ENCODE measurements at places on chromosomes 12 and 14.
A peak's percentile ranks its signal among the peaks of the same experiment; 100 is the strongest.

GRCh38 chr14:65243766-65244442 lies 141.6 kb upstream of the MAX start:
- no peak for DNase-seq

GRCh38 chr14:61287196-61287595 lies 6.1 kb upstream of the TMEM30B start:
- no peak for DNase-seq

- DNase-seq: no peak
Measured at GRCh38 chr14:24389226-24389848, 9.5 kb upstream of the NYNRIN start.

DNA sequence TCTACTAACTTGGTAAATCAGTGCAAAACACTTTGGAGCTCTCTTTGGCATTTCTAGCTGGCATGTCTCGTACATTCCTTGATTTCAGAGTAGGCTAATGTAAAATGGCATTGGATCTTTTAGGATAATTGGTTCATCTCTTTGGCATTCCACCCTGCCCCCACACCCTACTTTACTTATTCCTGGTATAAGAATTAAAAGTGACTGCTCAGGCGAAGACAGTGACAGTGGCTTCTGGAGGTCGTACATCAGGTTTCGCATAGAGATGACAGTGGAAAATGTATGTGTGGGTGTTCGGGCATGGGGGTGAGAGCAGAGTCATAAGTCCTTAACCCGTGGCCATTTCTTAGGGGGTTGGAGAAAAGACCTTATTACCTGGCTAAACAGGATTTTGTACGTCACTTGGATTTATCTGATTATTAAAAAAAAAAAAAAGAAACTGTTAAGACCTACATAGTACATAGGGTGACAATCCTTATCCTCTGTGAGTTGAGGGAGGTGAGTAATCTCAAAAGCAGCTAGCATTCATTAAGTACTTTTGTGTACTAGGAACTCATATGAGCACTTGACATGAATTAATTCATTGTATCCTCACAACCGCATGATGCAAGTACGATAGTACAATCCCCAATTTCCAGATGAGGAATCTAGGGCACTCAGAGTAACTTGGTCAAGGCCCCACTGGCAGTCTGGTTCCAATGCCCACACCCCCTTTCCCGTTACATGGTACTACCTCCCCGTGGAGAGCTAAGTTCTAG lies 22.4 kb upstream of the KCNK13 start:
- DNase-seq: no peak

GRCh38 chr14:22131749-22132476 lies 457.1 kb downstream of the DAD1 start:
- no peak for DNase-seq

DNA sequence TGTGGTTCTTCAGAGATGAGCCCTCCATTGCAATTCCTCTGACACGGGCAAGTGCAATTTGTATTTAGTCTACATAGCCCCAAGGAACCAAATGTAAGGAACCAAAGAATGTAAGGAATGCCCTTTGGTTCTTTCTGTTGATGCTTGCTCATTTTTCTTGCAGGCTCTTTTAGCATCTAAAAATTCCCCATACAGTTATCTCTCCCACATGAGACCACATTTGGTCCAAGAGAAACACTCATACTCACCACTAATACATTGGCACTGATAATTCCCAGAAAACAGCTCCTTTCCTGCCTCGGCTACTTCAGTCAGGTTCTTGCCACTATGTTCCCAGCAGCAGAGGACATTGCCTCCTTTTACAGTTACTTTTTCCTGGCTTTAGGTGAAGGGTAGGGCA lies 332.6 kb downstream of the AEBP2 start:
- peak; percentile 8 for DNase-seq

DNA sequence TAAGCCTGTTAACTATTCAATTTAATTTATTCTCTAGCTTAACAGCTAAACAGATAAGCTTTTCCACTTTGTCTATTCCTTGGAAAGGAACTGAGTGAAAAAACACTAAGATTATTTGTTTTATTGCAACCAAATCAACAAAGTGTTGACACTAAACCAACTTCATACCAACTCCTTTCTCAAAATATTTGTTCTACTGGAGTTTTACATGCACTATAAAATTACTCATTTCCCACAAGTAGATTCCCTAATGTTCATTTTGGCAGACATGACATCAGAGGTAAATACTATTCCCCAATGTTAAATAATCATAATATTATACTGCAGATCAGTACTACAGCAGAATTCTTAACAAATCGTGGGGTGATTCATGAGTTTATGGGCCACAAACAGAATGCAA lies 231.4 kb downstream of the TTC6 start:
- no peak for DNase-seq

DNA sequence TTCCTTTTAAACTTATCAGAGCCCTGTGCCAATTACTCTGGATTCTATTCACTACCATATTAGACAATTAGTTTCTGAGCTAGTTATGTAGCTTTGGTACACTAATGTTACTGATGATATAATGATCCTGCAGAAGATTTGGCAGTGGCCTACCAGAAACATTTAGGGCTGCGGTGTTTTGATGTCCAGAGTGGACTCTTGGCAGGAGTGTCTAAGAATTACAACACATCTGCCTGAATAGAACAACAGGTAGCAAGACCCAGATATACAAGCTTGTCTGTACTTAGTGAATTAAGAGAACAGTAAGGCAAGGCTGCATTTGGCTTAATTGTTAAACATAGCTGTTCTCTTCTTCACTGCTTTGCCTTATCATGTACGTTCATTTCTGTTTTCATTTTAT lies 691.6 kb upstream of the FBXO33 start:
- no peak for DNase-seq

GRCh38 chr12:121580959-121581685 lies at the start of gene KDM2B:
TSS of gene KDM2B (minus strand) at chr12:121581023. CDS start at chr12:121580911, 112 bp downstream.
- no peak for DNase-seq

DNA sequence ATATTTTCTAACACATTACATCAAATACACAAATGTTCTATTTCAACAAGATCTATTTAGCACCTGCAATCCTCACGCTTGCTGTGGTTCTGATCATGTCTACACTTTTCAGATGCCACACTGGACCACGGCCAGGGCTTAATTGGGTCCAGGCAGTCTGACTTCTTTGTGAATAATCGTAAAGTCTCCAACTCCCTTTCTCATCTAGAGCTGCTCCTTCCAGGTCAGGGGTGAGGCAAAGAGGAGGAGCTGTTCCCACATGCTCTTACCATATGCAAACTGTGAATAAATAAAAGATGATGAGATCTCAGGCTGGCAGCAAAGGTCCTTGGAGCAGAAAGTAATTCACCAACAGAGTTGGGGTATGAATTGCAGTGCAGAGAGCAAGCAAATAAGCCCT lies 316.6 kb downstream of the GLT1D1 start:
- DNase-seq: no peak

DNA sequence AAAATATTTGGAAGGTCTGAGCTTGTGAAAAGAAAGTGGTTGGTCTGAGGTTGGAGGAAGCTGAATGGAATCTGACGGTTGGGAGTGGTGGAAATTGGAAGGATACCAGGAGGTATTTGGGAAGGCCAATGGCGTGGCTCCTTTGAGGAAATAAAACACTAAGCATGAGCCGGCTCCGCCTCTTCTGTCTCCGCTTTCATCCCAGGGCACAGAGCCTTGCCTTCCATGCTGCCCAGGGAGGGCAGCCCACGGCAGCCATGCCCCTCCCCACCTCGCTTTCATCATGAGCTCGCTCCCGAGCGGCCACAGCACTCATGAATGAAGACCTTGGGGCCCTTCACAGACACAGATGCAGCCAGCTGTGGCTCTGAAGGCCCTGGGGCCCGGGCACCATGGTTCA lies 36.2 kb downstream of the HSP90AA1 start:
- DNase-seq: peak; percentile 61

DNA sequence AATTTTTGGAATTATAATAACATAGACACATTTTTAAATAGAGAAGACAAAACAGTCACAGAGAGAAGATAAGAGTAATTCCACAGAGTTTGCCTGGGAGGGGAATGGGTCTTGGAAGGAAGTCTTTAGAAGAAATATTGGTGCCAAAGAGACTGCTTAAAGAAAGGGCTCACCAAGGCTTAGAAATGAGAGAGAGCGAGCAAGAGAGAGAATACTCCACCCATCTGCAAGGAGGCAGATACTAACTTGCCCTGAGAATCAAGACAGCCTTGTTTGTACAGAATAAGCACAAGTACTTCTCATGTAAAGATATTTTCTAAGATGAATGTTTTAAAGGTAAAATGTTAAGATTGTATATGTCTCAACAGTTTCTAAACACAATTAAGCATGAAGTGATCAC lies 165.5 kb downstream of the SLC38A4 start:
- no peak for DNase-seq

- DNase-seq: peak; percentile 41
Measured at GRCh38 chr12:76346798-76347420, 1.3 kb downstream of the BBS10 start.

DNA sequence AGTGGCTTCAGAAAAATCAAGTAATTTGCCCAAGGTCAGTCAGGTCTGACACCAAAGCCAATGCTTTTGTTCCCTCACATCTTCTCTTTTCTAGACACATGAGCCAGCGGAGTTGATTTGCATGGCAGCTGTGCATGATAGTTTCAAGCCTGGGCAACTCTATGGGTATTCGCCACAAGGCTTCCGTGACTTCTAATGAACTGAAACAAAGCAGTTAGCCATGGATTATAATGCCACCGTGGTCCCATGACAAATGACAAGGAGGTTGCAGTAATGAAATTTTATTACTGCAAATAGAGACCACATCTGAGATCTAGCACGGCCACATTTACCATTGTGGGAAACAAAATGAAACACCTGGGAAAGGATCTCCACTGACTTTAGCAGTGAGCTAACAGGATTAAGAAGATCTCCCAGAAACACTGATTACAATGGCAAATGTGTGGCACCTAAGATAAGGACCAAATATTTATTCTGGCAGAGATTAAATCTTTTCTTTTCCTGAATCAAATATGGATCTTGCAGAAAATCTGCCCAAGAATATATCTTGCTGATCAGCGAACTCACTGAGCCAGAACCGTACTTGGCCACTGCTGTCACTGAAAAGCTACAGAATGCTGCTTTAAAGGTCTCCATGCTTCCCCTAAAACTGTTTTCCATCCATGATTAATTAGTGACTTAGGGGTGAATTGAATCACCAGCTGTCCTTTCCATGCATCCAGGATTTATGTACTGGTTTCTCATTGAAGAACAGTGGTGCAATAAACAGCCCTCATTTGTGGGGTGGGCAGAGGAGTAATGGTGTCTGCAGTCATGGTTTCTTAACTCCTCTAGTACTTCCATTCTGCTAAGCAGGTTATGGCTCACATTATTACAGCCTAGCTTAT lies 551.0 kb downstream of the DIO2 start:
- DNase-seq: no peak

GRCh38 chr14:97444248-97444647 lies 647.1 kb downstream of the VRK1 start:
- DNase-seq: no peak

GRCh38 chr14:69088586-69088985 lies 64.3 kb downstream of the DCAF5 start:
- DNase-seq: no peak

- peak; percentile 87 for DNase-seq
Measured at GRCh38 chr12:50924439-50925341, 27.7 kb upstream of the HIGD1C start.

DNA sequence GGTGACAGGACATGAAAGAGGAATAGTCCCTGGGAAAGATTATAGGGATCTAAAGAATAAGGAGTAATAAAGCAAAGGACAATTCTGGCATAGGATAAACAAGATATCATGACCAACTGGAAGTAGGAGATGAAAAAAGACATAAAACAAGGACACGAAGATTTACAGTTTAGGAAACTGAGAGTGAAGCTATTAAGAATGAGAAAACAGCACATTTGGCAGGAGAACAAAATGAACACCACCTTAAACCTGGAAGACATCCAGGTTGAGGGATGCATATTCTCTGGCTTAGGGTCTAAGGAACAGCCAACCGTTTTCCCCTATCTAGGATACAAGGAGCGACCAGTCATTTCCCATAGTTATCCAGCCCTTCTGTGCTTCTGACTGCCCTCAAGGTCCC lies 1.9 kb downstream of the TRIP11 start:
- DNase-seq: no peak

- no peak for DNase-seq
Measured at GRCh38 chr14:22472935-22473854, 115.8 kb downstream of the DAD1 start.

Measured in AG09319 (cell line).